ENCODE measurements at places on chromosomes 11 and 22.
A peak's percentile ranks its signal among the peaks of the same experiment; 100 is the strongest.

DNA sequence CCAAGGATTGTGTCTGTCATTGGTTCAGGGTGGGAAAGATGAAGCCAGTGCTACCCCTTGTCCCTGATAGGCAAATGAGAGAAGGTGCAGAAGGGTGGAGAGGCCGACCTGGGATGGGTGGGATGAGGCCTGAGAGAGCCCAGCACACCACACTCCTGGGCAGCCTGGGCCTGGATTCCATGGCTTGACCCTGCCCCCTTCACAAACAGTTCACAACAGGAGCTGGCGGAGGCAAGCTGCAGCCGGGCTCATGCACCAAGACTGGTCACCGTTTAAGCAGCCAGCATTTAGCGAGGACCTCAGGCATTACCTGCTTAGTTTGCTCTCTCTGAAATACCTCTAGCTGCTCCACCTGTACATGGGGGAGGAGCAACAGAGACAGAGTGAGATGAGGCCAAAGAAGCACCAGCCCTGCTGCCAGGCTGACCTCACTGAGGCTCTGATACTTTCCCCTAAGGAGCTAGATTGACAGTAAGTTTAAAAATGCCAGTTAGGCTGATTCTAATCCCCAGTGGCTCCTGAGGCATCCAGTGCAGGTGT, 13.5 kb downstream of the IL18BP start:
- DNase-seq: no peak

DNA sequence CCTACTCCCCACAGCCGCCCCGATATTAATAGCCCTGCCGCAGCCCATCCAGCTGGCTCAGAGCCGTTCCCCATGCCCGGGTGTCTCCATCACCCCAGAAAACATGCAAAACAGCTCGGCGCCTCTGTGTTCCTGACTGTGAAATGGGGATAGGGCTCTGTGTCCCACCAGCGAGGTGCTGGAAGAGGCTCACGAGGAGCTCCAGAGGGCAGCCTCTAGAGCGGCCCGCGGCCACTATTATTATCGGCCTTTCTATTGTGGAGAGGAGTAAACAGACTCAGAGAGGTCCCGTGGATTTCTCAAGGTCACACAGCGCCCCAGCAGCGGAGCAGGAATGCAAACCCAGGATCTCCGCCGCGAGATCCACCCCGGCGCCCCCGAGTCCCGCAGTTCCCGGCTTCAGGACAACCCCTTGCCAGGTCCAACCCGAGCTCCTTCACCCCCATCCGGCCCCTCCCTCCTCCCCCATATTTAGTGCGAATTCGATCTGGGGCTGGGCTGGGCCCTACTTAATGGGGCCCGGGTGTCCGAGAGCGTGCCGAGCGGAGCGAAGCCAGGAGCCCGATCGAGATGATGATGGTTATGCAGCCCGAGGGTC, at the start of gene ACTN3:
ACTN3 (plus strand) TSS at position 536 of the 598 bp plus-strand sequence; CDS start at position 571, 35 bp downstream.
- no peak for DNase-seq

DNA sequence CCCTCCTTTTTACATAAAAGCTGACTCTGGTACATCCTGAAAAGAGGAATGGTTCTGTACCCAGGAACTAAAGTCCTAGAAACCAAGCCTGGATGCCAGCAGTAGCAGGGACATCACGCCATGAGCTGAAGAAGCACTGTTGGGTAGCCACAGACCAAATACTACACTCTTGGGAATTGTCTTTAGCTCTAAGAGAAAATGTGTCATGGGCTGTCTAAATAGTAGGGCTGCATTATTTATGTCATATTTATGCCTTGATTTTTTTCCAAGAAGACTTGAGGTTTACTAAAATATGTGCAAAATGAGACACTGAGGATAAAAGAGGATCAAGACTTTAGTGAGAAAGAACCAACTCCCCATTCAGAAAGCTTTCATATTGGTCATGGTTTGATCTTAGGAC, 213.6 kb downstream of the RAB38 start:
- no peak for DNase-seq

- no peak for DNase-seq
Observed at GRCh38 chr22:35567351-35568141, 26.9 kb downstream of the RASD2 start.

DNA sequence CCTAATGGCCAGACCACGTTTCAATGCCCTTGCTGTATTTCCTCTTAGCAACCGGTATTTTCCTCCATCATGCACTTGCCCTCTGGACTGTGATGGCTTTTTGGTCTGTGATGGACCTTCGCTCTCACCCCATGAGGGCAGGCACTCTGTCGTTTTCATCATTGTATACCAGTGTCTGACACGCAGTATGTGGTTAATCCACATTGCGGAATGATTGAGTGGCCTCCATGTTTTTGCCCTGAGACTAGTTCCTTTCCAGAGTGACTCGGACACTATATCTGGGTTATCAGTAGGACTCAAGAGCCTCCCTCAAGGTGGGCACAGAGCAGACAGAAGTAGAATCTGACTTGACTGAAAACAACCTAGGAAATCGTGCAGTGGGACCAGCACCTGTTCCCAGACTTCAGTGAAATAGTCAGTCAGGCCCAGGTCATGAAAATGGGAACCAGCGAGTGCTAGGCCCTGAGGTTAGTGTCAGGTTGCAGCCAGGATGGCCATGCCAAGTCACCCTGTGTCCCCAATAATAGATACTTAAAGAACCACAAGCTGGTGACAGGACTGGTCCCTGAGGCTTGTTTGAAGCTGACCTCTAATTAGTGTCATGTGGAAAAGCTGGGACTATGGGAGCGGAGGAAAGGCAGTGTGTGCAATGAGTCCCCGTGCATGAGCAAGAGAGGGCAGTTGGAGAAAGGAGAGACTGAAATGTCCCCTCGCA, 464.7 kb downstream of the INSC start:
- DNase-seq: no peak

DNA sequence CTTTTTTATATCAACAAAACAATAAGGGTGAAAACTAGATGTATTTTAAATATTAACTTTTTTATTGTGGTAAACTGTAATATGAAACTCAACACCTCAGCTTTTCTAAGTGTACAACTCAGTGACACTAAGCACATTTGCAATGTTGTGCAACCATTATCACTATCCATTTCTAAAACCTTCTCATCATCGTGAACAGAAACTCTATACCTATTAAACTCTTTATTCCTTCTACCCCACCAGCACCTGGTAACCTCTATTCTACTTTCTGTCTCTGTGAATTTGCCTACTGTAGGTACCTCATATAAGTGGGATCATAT, 9.4 kb downstream of the HORMAD2 start:
- DNase-seq: no peak

- DNase-seq: no peak
Observed at GRCh38 chr11:14242187-14242586, 116.8 kb downstream of the RRAS2 start.

GRCh38 chr11:114559425-114560310, at the start of gene NXPE1:
NXPE1 (minus strand) TSS chr11:114559881; CDS start chr11:114551201, 8,680 bp downstream.
- DNase-seq: no peak

GRCh38 chr11:68687986-68688385, 3.6 kb downstream of the GAL start:
- no peak for DNase-seq

DNA sequence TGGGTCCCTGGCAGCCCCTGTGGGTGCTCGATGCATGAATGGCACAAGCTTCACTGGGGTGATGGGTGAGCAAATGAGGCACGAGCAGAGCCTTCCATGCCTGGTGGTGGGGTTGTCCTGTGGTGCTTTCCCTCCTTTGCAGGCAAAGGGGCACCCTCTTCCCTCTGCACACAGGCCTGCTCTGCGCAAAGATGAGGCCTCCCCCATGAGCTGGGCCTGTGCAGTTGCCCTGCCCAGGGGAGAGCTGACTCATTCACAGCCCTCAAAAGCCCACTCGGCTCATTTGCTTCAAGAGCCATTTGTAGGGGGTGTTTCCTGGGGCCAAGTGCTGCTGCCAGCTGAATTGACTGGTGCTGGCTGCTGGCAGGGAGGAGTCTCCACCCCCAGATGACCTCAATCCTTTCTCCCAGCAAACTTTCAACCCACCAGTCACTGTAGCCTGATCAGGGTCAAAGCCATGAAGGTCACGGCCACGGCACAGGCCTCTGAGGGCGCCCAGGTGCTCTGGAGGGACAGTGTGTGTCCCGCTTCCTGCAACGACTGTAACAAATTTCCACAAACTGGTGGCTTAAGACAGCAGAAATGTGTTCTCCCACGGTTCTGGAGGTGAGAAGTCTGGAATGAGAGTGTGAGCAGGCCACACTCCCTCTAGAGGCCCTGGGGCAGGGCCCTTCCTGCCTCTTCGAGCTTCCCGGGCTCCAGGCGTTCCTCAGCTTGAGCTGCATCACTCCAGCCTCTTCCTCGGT, 48.8 kb upstream of the ANO1 start:
- DNase-seq: no peak

- no peak for DNase-seq
Observed at GRCh38 chr11:115605871-115606497, 101.8 kb upstream of the CADM1 start.

- no peak for DNase-seq
Observed at GRCh38 chr11:125938418-125938817, 7.4 kb upstream of the VSIG10L2 start.

DNA sequence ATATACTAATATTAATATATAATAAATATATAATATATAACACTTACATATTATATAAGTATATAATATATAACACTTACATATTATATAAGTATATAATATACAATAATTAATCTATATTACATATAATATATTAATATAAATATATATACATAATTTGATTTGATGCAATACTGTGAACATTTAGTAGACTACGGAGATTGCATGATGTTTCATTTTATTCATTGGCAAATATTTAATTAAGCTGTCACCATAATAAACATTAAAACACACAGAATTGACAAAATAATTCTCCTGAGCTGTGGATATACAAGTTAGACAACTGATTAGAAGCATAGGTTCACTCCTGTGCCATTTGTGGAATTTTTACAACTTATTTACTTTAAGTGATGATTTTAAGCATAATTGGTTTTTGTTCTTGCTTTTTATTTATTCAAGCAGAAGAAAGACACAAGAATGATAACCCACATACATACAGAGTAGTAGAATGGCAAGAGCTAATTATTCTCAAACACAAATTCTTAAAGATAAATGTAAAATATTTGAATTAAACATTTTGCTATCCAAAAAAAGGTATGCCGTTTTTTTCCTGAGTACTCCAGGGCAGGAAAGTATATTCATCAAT, 65.8 kb upstream of the TOP3B start:
- DNase-seq: no peak

DNA sequence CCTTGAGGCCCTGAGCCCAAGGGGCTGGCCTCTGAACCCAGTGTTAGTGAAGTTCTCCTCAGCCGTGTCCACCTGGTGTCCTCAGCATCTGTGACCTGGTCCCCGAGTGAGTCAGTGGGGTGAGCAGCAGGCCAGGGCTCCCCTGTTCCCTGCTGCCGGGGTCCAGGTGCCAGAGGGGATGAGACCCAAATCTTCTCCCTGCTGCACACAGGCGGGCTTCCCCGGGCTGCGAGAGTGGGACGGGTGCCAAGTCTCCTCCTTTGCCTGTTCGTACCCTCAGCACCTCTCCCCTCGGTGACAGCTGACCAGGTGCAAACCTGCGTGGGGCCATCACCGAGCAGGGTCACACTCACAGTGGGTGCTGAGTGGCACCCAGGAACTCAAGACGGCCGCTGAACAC, 514.5 kb downstream of the TBC1D22A start:
- peak; percentile 59 for DNase-seq

DNA sequence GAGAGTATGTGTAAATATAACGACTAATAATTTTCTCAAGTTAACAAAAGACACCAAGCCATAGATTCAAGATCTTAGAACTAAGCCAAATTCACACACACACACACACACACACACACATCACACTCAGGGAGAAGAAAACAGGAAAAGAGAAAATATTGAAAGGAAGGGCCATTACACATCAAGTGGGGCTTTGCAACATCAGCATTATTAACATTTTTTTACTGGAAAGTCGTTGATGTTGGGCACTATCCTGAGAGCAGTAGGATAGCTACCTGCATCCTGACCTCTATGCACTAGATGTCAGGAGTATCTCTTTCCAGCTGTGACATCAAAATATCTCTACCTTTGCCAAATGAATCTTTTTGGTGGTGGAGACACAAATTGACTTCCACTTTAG, 8.9 kb downstream of the OR5D16 start:
- DNase-seq: no peak

DNA sequence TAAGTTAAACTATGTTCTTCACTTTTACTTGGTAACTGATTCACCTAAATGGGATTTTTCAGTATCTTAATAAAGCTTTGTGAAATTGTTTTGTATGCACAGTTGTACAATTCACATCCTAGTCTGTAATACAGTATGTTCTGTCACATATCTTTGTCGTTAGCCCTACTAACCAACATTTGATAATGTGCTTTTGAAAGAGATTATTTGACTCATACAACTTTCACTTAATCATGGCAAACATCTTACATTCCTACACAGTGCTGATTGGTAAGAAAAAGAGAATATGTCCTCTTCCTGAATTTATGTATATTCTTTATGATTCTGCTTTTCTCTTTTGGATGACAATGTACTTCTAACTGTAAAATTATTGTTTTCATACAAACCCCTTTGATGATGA, 234.5 kb downstream of the METTL15 start:
- DNase-seq: no peak

DNA sequence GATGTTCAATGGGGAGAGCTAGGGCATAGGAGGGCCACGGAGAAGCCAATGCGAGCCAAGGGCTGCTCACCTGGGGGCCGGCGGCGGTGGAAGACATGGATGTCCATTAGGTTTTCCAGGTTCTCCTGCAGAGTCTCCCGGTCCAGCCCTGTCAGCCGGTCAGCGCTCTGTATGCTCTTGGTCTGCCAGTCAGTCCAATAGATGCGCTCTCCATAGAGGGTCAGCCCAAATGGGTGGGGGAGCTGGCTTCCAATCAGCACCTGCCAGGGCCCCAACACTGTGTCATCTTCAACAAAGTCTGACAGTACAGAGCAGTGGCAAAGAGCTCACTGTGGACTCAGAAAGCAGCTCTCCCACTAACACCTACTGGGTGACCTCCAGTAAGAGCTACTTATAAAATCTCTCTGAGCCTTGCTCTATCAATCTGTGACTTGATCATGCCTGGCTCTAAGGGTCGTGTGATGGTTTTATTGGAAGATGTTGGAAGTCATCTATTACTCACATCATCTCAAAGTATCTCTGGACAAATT, 33.0 kb upstream of the CKAP5 start:
- no peak for DNase-seq

- no peak for DNase-seq
Observed at GRCh38 chr11:128411812-128412211, 175.5 kb downstream of the ETS1 start.

- no peak for DNase-seq
Observed at GRCh38 chr11:59865031-59865430, 1.3 kb downstream of the TCN1 start.

DNA sequence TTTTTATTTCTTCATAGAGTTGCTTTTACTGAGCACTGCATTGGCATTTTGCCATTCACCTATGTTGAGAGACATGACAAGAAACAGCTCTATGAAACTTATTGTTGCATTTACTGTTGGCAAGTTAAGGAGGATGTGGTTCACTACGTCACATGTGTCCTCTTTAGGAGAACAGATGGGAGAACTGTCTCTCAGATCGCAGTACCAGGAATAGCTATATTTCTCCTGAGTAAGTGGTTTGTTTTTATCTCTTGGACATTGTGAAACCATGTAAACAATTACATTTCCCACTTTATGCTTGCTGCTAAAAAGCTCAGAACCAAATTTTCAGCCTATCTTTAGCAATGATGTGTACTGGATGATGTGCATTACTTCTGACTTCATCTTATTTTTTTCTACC, 34.8 kb upstream of the PSMA1 start:
- DNase-seq: no peak

All from pancreas (tissue), 10 donors.